ENCODE measurements at places on chromosomes 13 and 19.

- no peak for DNase-seq
Measured at GRCh38 chr13:109389456-109389855, 396.9 kb downstream of the IRS2 start.

DNA sequence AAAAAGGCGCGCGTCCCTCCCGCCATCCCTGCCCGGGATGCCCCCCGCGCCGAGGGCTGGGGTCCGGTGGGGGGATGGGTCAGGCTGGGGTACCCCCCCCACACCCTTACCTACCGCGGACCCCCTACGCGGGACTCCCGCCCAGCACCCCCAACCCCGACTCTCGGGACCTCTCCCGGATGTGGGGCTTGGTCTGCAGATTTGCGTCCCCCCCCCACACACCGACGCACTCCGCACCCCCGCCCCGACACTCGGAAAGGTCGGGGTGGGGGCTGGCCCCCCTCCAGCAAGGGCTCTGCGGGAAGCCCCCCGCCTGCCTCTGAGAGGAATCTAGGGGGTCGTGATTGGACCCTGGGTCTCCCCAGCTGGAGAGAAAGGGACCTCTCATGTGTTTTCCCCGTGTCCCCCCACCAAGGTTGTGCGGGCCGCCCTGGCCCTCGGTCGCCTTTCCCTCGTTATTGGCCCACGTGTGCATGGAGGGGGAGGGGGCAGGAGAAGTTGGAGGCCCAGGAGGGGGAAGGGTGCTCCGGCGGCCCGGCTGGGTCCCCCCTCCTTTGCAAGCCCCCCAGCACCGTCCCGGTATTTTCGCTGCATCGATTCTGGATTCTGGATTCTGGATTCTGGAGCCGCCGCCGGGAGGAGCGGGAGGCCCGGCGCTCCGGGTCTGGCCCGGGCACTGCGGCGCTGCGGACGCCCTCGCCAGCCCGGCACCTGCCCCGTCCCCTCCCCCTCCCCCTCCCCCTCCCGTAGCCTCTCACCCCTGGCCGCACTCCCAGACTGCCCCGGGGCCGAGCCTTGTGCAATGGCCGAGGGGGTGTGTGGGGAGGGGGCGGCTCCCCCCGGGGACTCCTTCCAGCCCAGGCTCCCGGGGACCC is 607 bp downstream of the NFIC start:
- peak; percentile 83 for DNase-seq

DNA sequence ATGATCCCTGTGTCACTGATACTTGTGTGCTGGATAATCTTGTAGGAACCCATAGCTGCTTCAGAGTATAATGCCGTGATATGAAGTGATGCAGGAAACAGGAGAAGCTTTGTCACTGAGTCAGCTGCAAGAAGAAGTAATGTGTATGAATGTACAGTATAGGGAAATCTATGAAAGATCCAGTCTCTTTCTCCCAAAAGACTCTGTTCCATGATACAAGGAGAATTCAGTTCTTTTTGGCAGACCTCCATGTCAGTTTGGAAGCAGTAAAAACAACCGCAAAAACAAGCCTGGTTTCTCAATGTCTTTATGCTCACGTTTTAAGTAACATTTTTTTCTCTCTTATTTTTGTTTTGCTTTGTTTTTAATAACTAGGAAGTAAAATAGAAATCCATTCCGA is 33.9 kb downstream of the PCDH17 start:
- no peak for DNase-seq

- no peak for DNase-seq
Measured at GRCh38 chr19:28039677-28040381, 1173.1 kb downstream of the UQCRFS1 start.

- no peak for DNase-seq
Measured at GRCh38 chr19:43504426-43505185, at the start of gene PHLDB3. TSS of gene PHLDB3 (minus strand) at chr19:43504746. CDS start at chr19:43504118, 628 bp downstream.

Measured in right hindlimb (tissue), 1 donor.